ENCODE measurements at places on chromosomes 5 and 9. TPM values are rescaled to one million over a fixed set of nuclear protein-coding genes. Genes with fewer than 3 reads are reported as not detected.

- no peak overlapping the region for H3K4me3 ChIP-seq
- H3K36me3 ChIP-seq: peaks cover 2% of the 10 kb centered on the region
- DNase-seq: no peak
- H3K4me1 ChIP-seq: no peaks in the 10 kb centered on the region
- H3K27ac ChIP-seq: no peak overlapping the region
Observed at GRCh38 chr5:142255831-142256230, 69.0 kb downstream of the SPRY4 start.

DNA sequence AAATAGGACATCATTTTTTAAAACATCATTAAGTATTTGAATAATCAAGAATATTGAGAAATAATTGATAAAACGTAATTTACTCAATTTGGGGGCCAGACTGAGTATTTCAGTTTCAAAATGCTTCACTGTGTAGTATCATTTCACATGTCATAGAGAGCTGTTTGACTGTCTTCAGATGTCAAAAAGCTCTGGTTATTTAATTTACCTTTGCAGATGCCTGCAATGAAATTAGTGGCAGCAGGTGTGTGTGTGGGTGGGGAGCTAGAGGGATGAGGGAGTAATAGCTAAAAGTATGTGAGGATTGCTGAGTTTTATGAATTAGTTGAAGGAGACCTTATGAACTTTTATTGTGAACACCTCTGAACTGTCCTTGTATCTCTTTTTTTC lies 567.2 kb upstream of the MEF2C start:
- H3K27ac ChIP-seq: no peak overlapping the region
- H3K4me1 ChIP-seq: no peaks in the 10 kb centered on the region
- no peak overlapping the region for H3K4me3 ChIP-seq
- no peaks in the 10 kb centered on the region for H3K36me3 ChIP-seq
- no peak for DNase-seq

- peaks cover 3% of the 10 kb centered on the region for H3K27me3 ChIP-seq
- no peaks in the 10 kb centered on the region for H3K4me1 ChIP-seq
- no peak overlapping the region for H3K27ac ChIP-seq
- no peak for DNase-seq
- no peak overlapping the region for H3K4me3 ChIP-seq
- no peaks in the 10 kb centered on the region for H3K36me3 ChIP-seq
Observed at GRCh38 chr9:78697618-78698017, 400.7 kb downstream of the PSAT1 start.

DNA sequence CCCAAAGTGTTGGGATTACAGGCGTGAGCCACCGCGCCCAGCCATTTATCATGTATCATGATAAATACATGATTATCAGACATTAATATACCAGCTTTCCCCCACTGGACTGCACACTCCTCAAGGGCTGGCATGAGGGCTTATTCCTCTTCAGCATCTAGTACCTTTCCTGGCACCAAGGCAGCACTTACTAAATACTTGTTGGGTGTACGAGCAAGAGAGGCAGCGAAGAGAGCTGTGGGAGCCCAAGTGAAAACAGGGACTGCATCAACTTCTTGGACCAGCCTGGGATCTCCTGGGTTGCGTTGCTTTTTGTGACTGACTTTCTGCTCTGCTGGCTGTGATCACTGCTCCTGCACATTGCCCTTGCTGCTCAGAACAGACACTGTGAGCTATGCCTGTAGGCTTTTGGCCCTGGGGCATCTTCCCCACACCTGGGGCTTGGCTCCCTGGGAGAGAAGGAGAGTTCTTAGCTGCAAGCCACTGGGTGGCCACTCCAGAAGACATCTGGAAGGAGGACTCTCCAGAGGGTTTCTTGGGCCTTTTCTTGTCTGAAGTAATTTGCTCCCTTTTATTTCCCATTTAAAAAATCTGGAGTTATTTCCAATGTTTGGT lies 224.3 kb downstream of the NR3C1 start:
- H3K4me1 ChIP-seq: peaks cover 9% of the 10 kb centered on the region
- H3K27me3 ChIP-seq: no peaks in the 10 kb centered on the region
- H3K27ac ChIP-seq: no peak overlapping the region
- no peak for DNase-seq
- H3K36me3 ChIP-seq: peaks cover 16% of the 10 kb centered on the region

DNA sequence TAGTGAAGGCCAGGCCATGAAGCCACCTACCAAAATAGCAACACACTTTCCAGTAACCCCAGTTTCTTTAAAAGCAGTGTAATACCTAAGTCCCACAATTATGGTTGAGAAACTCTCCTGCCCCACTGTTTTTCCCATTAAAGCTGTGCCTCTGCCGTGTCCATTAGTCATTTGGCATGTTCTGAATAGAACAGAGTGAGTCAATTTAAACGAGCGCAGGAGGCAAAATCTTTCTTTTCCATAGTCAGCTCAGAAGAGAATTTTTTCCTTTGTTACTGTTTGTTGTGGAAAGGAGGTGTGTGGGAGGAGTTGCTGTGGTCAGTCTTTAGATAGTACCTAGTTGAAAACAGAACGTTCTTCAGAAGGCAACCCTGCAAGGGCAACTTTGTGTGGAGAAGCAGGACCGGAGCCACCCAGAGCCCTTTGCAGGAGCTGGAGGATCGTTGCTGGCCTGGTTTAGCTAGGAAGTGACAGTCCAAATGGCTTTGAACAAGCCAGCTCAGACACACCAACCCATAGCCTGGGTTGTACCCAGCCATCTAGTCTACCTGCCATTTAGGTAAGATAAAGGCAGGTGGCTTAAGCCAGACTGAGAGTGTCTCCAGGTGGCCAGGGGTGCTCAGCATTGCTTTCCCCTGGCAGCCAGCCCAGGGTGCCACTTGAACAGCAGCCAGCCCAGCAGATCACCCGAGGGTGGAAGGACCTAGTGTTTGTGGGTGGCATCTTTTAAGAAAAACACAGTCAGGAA lies 30.4 kb downstream of the GADD45G start:
- H3K4me3 ChIP-seq: no peak overlapping the region
- DNase-seq: peak; percentile 15
- peaks cover 9% of the 10 kb centered on the region for H3K27me3 ChIP-seq
- no peaks in the 10 kb centered on the region for H3K36me3 ChIP-seq
- no peak overlapping the region for H3K27ac ChIP-seq

DNA sequence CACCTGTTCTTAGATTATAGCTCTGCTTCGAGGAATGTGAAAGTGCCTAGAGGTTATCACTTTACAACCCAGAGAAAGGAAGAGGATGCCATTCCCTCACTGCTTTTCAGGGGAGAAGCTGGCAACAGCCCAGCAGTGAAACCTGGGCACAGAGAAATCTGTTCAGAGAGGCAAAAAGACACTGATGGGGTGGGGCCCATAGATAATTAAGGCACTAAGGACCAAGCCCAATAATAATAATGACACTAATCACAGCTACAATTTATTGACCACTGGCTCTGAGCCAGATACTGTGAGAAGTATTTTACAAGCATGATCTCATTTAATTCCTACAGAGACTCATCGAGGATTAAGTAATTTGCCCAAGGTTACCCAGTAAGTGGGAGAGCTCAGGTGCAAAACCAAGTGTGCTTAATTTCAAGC lies 168.3 kb downstream of the PIK3R1 start:
- no peak overlapping the region for H3K4me3 ChIP-seq
- peaks cover 5% of the 10 kb centered on the region for H3K27me3 ChIP-seq
- H3K4me1 ChIP-seq: peaks cover 52% of the 10 kb centered on the region
- peaks cover 6% of the 10 kb centered on the region for H3K36me3 ChIP-seq
- H3K27ac ChIP-seq: no peak overlapping the region
- no peak for DNase-seq

IL7R gene
- total RNA-seq: 891 TPM

DNA sequence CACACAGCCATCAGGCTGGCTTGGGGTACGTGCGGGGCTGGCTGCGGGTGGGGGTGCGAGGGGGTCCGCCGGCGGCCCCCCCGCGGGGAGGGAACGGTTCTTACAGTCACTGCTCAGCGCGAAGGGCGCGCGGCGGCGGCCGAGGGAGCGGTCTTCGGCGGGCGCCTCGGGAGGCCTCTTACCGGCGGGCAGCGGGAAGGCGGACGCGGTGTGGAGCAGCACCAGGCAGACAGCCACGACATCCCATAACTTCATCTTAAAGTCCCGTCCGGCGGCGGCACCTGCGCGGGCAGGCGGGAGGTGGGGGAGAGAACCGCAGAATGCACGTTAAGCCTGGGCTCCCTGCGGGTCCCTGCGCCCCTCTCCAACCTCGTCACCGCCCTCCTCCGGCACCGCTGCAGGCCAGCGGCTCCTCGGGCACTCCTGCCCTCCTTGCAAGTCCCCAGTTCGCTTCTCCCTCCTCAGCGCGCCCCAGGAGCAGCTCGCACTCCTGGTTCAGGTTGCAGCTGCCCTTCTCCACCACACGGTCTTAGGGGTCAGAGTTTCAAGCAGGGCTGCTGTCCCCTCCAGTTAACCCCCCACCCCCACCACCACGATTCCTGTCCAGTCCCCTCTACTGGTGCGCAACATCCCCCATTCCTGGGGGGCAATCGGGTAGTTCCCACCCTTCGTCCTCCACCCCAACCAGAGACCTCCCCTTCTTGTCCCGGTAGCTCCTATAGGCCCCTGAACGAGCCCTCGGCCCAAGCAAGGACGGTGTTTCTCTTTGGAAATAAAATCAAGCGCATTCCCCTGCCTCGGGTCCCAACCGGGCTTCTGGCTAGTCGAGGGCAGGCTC lies 5.1 kb downstream of the GDNF start:
- no peak overlapping the region for H3K4me3 ChIP-seq
- no peaks in the 10 kb centered on the region for H3K36me3 ChIP-seq
- DNase-seq: no peak
- peaks cover 23% of the 10 kb centered on the region for H3K4me1 ChIP-seq

FOXI1 gene
- not detected for total RNA-seq

GRCh38 chr9:103881419-103881818 lies 212.7 kb upstream of the SMC2 start:
- H3K36me3 ChIP-seq: no peaks in the 10 kb centered on the region
- peaks cover 2% of the 10 kb centered on the region for H3K27me3 ChIP-seq
- H3K27ac ChIP-seq: no peak overlapping the region
- H3K4me1 ChIP-seq: no peaks in the 10 kb centered on the region

GRCh38 chr5:6805841-6806240 lies 92.6 kb downstream of the TENT4A start:
- no peaks in the 10 kb centered on the region for H3K4me1 ChIP-seq
- peaks cover 17% of the 10 kb centered on the region for H3K27me3 ChIP-seq
- no peak for DNase-seq
- H3K36me3 ChIP-seq: no peaks in the 10 kb centered on the region
- H3K4me3 ChIP-seq: no peak overlapping the region

- peak; percentile 74 for DNase-seq
- no peaks in the 10 kb centered on the region for H3K36me3 ChIP-seq
- H3K27me3 ChIP-seq: peaks cover 7% of the 10 kb centered on the region
- no peak overlapping the region for H3K4me3 ChIP-seq
- H3K4me1 ChIP-seq: peaks cover 4% of the 10 kb centered on the region
Observed at GRCh38 chr9:92790542-92791527, 26.2 kb upstream of the BICD2 start.

CMYA5 gene
- 0.22 TPM for total RNA-seq

DNA sequence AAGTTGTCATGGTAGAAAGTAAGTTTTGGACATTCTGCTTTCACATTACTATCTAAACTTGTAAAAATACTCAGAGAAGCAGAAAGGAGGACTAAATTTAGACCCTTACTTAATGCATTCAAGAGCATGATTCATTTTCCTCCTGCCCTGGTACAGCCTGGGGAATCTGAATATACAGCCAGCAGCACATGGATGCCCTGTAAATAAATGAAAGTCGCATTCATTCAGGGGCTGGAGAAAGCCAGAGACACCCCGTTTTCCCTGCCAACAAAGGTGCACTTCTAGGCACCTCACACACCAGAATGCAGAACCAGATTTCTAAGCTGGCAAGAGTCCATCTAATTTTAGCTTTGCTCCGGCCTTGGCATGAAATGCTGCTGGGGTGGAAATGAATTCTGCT lies 172.7 kb upstream of the KLF9 start:
- no peaks in the 10 kb centered on the region for H3K4me1 ChIP-seq
- H3K27me3 ChIP-seq: no peaks in the 10 kb centered on the region
- H3K36me3 ChIP-seq: peaks cover 3% of the 10 kb centered on the region
- DNase-seq: no peak
- H3K27ac ChIP-seq: no peak overlapping the region

CTNNAL1 gene
- total RNA-seq: 14.0 TPM

C5orf58 gene
- not detected for total RNA-seq

PHPT1 gene
- 89.0 TPM for total RNA-seq

GRCh38 chr5:179610903-179611265 lies 12.6 kb downstream of the HNRNPH1 start:
- H3K27me3 ChIP-seq: no peaks in the 10 kb centered on the region
- no peak overlapping the region for H3K4me3 ChIP-seq
- H3K4me1 ChIP-seq: peaks cover 50% of the 10 kb centered on the region
- H3K27ac ChIP-seq: peak overlapping the region; percentile 28

DNA sequence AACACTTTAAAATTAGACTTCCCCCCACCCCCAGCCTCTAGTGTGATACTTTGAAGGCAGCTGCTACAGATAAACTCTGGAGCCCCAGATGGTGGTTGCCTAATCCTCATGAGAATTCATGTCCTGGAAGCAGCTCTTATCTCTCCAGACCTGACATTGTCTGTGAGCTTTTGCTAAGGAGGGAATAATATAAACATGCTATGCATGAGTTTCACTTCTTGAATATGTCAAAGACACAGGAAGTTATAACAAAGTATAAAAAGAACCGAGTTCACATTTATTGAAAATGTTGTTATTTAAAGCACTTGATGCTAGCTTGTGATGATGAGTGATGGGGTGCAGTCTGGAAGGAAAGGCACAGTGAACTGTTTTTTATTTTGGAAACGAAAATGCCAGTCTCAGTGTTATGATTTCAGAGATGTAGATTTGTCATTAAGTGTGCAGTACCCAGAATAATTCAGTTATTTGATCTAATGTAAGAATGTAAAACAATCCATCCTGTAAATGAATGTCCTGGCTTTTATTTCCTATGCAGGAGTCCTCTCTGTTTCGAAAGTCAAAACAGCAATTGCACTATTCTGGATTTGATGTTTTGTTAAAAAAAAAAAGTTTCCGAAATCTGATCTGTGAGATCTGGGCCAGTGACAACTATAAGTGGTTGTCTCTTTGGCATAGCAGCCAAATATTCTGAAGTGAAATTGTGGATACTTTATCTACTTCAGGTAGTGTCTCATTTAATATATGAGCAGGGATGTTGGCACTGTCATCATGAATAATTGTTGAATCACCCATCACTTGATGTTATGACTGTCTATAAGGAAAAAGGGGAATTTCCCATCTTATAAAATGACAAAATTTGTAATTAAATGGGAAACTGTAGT lies 77.0 kb downstream of the ZCCHC7 start:
- no peaks in the 10 kb centered on the region for H3K27me3 ChIP-seq
- peak overlapping the region; percentile 14 for H3K27ac ChIP-seq
- H3K4me3 ChIP-seq: peak overlapping the region; percentile 0
- no peak for DNase-seq
- H3K36me3 ChIP-seq: peaks cover 26% of the 10 kb centered on the region

- H3K4me1 ChIP-seq: peaks cover 7% of the 10 kb centered on the region
- DNase-seq: no peak
- no peaks in the 10 kb centered on the region for H3K36me3 ChIP-seq
- H3K27ac ChIP-seq: no peak overlapping the region
Observed at GRCh38 chr9:557601-558201, 283.8 kb upstream of the DMRT1 start.

- H3K36me3 ChIP-seq: no peaks in the 10 kb centered on the region
- H3K27ac ChIP-seq: no peak overlapping the region
- H3K27me3 ChIP-seq: no peaks in the 10 kb centered on the region
- H3K4me3 ChIP-seq: no peak overlapping the region
- no peak for DNase-seq
Observed at GRCh38 chr9:94584555-94584954, 9.1 kb downstream of the FBP2 start.

GRCh38 chr5:132427281-132428146 lies 58.0 kb downstream of the SLC22A5 start:
- H3K27me3 ChIP-seq: no peaks in the 10 kb centered on the region
- H3K27ac ChIP-seq: peak overlapping the region; percentile 95
- DNase-seq: peak; percentile 55
- H3K4me1 ChIP-seq: peaks cover 90% of the 10 kb centered on the region

Data from activated naive CD8-positive, alpha-beta T cell treated with anti-CD3 and anti-CD28 coated beads, Interleukin-2, amount 10 ng/mL, durations not matched to agents 7 days and 5 days (primary cell).